ENCODE measurements at places on chromosomes 3 and 15.

DNA sequence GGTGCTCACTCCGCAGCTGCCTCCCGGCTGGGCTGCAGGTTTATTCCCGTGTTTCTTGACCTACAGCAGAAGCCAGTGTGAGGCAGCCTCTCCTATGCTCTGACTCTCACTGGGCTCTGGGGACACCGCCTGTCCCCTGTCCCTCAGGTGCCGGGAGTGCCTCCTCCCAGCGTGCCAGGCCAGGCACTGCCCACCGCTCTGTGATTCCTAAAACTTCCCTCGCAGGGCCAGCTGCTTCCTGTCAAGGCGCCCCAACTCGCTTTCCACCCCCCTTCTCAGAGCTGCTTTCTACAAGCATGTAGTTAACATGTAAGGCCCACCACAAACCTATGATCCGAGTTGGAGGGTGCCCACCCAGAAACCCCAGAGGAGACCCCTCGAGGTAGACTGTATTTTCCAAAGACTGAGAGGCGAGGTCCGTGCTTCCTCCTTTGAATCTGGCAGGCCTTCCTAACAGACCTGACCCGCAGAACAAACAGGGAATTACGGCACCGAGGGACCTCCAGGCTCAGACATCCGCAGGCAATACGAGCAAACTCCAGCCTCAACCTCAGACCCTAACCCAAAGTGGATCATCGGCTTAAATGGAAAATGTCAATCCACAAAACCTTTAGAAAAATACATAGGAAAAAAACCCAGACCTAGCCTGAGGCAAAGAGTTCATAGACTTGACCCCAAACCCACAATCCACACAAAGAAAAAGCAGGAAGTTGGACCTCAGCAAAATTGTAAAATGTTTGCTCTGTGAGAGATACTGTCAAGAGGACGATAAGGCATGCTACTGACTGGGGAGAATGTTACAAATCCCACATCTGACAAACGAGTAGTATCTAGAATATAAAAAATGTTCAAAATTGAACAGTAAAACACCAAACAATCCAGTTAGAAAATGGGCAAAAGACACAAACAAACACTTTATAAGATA is 121.3 kb upstream of the IQSEC1 start:
- no peak for DNase-seq

DNA sequence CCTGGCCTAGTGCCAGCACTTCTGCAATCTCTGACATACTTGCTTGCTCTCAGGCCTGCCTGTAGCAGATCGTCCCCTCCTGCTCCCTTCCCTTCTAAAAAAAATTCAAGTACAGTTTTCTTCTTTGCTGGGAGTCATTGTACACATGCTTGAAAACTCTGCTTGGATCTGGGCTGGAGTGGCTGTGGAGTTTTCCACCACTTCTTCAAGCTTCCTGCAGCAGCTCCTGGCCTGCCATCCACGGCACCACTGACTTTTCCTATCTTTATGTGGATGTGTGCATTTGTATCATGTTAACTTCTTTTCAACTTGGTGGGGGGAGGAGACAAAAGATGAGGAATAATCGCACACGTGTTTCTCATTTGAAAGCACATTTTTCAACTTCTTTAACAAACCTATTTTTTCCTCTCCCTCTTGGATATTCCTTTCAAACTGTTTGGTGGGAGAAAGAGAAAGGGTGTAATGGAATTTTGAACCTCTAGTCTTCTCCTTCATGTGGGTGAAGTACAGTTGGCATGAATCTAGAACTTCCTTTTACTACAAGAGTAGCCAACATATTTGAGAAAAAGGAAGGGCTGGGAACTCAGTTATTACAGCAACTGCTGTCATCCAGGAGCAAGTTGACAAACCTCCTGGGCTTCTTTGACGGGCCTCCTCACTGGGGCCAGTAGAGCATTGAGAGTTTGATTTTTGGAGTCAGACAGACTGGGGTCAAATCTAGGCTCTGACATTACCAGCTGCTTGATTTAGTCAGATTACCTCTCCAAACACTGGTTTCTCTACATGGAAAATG is 61.2 kb upstream of the LRTM1 start:
- DNase-seq: peak; percentile 79

GRCh38 chr15:40067921-40068624 is 29.1 kb upstream of the SRP14 start:
- DNase-seq: no peak

- DNase-seq: no peak
Measured at GRCh38 chr3:170558427-170558826, 27.4 kb downstream of the SLC7A14 start.

- DNase-seq: no peak
Measured at GRCh38 chr3:193418576-193419373, 40.2 kb upstream of the ATP13A5 start.

DNA sequence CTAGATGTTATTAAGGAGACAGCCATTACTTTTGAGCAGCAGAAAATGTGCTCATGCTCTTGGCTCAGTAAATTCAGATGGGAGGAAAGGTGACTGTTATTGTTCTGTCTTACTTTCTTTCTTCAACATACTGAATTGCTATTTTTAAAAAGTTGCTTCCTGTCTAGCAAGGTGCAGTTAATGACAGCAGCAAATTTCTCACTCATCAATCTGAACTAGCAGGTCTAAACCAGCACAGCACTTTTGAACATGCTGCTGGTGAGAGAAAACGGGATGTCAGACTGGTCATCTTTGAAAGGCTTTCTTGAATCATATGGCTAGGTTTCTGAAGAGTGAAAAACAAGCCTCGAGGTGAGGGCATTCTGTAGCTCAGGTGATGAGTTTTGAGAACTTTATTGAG is 384.7 kb downstream of the MFSD1 start:
- DNase-seq: no peak

DNA sequence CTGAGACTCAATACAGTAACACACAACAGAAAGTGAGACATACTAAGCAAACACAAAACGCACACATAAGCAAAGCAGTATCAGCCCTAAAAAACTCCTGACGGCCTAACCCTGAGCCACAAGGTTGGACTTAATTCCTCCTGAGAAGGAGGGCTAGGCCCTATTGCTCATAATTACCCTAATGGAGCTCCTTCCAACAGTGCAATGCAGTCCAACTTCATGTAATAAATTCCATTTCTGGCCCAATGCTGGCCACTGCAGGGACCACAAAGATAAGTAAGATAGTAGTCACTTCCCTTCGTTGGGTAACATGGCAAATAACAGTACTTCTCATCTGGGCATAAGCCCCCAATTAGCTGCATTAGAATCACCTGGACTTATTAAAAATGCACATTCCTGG is 4.2 kb downstream of the VPS39 start:
- no peak for DNase-seq

DNA sequence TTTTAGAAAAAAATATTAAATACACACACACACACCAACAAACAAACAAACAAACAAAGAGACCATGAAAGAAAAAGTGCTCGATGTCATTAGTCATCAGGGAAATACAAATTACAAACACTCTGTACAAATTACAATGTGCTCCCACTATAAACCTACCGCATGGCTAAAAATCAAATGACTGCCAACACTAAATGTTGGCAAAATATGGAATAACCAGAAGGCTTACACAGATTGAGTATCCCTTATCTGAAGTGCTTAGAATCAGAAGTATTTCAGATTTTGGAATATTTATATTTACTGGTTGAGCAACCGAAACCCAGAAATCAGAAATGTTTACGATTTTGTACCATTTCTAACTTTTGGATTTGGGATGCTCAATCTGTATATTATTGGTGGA is 33.4 kb downstream of the CDV3 start:
- no peak for DNase-seq

GRCh38 chr3:112741983-112742382 is 101.0 kb upstream of the CCDC80 start:
- no peak for DNase-seq

- DNase-seq: no peak
Measured at GRCh38 chr3:23219117-23219516, 16.0 kb downstream of the UBE2E2 start.

GRCh38 chr15:67082007-67082536 is 16.7 kb downstream of the SMAD3 start:
- DNase-seq: no peak

DNA sequence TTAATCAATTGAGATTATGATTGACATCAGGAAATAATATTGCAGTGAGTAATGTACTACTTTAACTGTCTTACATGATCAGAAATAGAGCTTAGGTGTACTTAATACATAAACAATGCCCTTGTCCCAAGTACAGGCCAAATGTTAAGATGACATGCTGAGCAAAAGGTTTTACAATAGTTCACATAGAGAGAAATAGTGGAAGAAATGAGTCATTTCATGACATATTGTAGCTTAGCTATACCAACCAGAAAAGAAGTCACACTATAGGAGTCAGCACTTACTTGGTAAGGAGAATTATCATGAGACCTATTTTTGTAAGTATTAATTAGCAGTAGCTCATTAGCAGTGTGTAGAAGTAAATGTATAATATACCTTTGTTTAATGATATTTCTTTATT is 96.4 kb upstream of the NANOGP8 start:
- no peak for DNase-seq

- DNase-seq: no peak
Measured at GRCh38 chr3:32066686-32067085, 39.7 kb upstream of the GPD1L start.

GRCh38 chr3:51063053-51063452 is 322.0 kb upstream of the MANF start:
- no peak for DNase-seq

GRCh38 chr3:69370901-69371301 is 15.0 kb downstream of the FRMD4B start:
- DNase-seq: no peak

GRCh38 chr3:59803268-59803667 is 753.4 kb upstream of the CFAP20DC start:
- no peak for DNase-seq

GRCh38 chr3:52388933-52389332 is 56.0 kb downstream of the SEMA3G start:
- DNase-seq: no peak

GRCh38 chr3:103166890-103167289 is 732.1 kb downstream of the ZPLD1 start:
- no peak for DNase-seq

DNA sequence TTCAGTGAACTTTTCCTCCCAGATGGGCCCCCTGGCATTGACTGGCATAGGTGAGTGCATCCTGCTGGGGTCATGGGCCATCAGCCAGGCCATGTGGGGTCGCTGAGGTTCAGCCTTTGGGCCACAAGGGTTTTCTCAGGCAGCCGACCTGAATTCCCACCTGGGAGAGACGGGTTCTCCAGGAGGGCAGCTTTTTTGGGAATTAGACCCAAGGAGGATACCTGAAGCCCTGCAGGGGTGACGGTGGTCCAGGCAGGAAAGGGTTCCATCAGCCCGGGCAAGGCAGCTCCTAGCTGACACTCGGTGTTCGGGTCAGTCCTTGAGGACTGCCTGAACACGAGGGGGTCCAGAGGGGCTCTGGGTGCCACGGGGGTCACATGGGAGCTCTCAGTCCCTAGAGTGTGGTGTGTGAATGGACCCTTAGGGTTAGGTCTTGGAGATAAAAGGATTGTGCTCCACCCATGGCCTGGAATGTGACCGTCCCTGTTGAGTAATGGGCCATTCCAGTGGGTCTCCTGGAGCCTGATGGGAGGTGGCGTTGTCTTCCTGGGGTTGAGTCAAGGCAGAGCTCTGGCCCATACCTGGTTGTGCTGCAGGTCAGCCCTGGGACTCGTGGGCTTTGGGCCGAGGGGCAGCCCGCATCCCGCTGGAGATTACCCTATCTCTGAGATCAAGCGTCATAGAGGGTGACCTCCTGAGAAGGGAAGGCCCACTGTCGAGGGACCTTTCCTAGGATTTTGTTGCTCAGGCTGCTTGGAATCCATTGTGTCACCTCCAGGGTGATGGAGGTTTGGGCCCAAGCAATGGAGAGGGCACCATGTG is 192.8 kb downstream of the UBE3A start:
- no peak for DNase-seq

- DNase-seq: no peak
Measured at GRCh38 chr3:184334470-184335158, 2.8 kb upstream of the FAM131A start.

DNA sequence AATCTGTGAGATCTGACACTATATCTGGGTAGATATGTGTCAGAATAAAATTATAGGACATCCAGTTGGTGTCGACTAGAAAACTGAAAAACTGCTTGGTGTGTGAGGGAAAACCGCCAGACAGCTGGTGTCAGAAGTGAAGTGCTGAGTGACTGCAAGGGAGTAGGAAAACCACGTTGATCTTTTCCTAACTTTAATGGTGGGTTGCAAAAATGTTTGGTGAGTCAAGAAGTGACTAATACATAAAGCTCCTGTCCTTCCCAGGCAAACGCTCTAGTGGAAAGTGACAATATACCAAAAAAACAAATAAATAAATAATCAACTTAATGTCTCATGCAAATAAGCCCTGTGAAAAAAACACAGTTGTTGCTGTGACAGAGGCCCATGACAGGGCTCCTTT is 7.3 kb upstream of the CD96 start:
- no peak for DNase-seq

DNA sequence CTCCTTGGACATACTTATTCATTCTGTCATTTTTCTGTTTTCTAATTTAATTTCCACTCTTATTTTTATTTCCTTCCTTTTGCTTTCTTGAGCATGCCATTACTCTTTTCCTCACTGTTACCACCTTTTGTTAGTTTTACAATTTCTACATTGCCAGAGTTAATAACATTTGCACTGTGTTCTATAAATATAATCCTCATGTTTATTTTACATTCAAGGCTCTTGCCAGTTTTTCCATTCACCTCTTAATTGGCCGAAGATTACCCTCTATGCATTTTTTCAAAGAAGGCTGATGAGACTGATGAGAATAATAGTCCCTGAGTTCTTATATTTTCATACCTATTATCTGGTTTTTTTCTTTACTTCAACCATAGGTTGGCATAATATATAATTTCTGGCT is 10.5 kb downstream of the BTD start:
- no peak for DNase-seq

GRCh38 chr15:39239562-39239961 is 341.3 kb upstream of the THBS1 start:
- no peak for DNase-seq

GRCh38 chr15:63877713-63878271 is 44.0 kb upstream of the HERC1 start:
- no peak for DNase-seq

DNA sequence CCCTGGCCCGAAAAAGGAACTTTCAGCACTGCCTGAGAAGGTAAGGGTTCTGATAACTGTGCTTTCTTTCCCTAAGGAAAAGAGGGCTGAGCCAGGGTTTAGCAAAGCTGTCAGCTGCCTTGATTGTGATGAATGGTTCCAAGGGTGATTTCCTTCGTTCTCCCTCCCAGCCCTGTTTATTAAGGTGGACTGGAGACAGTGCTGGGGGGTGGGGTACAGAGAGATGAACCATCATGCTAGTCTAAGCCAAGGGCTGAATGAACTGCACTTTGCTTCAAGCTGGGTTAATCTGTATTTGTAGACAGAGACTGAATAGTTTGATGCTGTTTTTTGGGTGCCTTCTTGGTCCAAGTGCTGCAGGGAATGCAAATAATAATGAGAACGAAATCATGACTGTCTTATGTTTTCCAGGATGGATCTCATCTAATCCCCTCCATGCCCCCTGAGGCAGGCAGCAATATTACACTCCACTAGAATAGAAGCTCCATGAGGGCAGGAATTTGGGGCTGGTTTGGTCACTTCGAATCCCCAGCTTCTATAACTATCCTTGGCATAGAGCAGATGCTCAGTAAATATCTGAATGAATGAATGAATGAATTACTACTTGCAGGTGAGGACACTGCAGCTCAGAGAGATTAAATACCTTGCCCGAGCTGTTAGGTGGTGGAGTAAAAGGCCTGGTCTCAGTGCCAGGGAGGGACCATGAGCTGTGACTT is 10.9 kb downstream of the PXYLP1 start:
- DNase-seq: no peak

- peak; percentile 31 for DNase-seq
Measured at GRCh38 chr3:44913868-44914468, 39.6 kb downstream of the TGM4 start.

All from non-pigmented ciliary epithelial cell (primary cell).